CD8-positive, alpha-beta memory T cell (primary cell): ENCODE measurements at places on chromosomes 4 and X.

- no peak for DNase-seq
Measured at GRCh38 chr4:25913056-25913850, 767 bp upstream of the SMIM20 start.

DNA sequence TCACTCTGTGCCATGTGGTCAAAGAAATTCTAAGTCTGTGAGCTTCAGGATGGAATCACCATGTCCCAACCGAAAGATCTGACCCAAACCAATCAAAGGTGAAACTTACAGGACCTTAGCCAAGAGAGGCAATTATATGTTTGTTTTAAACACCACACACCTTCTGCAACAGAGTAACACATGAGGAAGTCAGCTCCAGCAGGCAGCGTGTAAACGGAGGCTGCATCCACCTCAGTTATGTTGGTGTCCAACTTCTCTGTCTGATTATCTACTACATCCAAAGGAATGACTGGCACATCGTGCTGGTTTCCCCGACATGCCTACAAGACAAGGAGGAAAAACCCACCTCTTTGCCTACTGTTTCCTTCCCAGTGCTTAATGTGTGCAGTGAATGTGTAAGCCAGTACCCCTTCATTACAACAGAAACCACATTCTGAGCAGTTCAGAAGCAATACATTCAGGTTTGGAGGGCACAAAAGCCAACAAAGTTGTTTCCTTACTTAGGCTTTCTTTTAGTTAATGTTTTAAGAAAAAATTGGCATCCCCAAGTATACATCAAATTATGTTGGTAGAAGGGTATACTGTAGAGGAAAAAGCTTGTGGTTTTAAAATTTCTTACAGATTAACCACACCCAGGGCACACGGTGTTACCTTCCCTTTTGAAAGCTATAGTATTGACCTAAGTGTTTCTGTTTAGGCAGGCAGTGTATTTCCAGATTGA is 12.4 kb downstream of the CASP6 start:
- no peak for DNase-seq

- no peak for DNase-seq
Measured at GRCh38 chr4:114334884-114335330, 263.7 kb upstream of the UGT8 start.

DNA sequence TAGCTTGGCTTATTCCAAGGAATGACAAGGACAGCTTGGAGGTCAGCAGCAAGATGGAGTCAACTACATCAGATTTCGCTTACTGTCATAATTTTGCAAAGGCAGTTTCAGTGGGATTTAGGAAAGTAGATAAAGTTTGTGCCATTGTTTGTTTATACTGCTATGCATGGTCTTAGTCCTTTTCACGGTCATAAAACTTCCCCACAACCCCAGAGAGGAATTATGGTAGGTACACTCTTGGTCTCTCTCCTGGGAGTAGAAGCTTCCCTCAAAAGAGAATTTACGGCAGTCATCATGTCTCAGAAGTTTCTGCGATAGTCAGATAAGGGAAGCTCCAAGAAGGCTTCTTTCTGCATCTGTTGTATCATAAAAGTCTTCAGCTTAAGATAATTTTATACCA is 27.9 kb upstream of the HERC6 start:
- no peak for DNase-seq

DNA sequence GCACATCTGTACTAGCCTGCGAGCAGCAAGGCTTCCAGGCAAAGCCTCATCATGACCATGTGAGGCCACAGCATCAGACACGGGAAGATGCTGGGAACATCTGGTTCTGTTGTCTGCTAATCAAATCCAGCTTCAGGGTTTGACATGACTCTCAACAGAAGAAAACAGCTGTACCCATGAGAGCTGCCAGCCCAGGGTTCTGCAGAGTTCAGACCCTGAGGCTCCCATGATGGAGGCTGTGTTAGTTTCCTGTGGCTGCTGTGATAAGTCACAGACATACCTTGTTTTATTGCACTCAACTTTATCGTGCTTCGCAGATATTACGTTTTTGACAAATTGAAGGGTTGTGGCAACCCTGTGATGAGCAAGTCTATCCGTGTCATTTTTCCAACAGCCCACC is 37.5 kb downstream of the JAKMIP1 start:
- DNase-seq = no peak

DNA sequence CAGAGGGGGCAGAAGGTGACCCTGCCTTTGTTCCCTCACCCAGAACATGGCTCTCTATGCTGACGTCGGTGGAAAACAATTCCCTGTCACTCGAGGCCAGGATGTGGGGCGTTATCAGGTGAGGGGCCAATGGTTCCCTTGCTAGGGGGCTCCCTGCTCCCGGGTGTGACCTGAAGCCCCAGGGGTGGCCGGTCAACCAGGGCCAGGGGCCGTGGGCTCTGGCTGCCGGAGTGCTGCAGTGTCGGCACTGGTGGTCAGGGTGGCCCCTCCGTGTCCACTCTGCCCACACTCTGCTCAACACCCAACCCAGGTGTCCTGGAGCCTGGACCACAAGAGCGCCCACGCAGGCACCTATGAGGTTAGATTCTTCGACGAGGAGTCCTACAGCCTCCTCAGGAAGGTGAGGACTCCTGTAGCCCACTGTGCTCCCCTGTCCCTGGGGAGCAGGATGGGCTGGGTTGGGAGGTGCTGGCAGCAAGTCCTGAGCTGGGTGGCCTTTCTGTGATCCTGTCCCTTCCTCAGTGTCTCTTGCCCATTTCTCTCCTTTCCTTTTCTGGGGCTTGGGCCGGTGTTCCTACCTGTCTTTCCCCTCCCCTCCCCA is 3.0 kb downstream of the SSR4 start:
- DNase-seq = no peak

DNA sequence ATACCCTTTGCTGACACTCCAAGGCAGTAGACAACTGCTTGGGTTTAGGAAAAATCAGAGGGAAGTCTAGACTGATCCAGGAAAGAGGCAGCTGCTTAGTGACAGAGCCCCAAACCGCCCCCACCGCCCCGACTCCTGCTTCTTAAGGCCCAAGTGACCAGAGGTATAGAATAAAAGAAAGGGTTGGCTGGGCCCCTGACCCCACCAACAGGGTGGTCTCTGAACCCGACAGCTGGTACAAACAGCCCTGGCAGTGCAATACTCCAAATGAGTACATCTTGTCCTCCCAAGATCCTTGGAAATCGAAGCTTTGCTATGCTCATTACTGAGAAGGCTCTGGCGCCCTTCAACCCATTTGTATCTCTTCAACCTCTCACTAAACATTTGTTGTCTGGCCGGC is 78.1 kb upstream of the PLAC1 start:
- DNase-seq = no peak

DNA sequence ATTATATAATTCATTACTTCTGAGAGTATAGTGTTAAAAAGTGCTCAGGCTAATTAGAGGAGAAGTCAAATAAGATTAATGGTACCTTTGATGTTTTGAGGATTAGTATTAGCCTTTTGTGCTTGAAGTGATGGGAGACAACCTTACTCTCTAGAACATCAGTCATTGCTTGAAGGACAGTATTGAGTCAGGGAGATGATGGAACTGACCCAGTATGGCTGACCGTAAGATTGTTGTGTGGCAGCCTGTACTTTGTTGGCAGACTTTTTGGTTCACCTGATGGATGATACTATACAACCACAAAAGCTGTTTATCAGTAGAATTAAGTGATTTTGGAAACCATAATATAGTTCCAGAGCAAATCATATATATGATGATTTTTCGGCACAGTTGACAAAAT is 9.9 kb downstream of the OGT start:
- no peak for DNase-seq

- no peak for DNase-seq
Measured at GRCh38 chr4:57639561-57640382, 529.6 kb upstream of the IGFBP7 start.

GRCh38 chrX:101759000-101759399 is 99.3 kb upstream of the ARMCX2 start:
- DNase-seq = peak; percentile 1

DNA sequence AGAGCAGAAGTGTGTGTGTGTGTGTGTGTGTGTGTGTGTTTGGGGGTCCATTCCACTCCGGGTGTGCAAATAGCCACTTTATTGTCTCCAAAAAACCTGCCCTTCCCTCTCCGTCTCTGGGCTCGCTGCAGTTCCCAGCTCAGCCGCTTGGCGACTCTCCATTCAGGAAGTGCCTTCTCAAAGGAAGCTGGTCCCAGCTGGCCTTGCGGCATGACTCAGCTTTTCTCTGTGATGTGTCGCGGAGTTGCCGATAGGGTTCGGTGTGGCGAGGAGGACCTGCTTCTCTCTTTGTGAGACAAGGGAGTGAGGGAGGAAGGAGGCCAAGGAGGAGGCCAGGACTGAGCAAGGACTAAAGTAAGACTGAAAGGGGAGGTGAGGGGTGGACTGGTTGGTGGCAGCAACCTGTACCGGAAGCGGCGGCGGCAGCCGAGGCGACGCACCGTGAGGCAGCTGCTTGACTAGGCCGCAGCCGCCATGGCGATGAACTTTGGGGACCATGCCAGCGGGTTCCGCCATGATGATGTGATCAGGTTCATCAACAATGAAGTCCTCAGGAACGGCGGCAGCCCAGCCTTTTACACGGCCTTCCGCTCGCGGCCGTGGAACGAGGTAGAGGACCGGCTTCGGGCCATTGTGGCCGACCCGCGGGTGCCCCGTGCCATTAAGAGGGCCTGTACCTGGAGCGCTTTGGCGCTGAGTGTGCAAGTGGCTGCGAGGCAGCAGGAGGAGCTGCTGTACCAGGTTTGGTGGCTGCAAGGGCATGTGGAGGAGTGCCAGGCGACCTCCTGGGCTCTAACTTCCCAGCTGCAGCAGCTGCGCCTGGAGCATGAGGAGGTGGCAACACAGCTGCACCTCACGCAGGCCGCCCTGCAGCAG is at the start of gene TEX13C:
Gene TEX13C (plus strand): TSS at position 226 of the 876 bp plus-strand sequence. CDS start 249 bp downstream, at position 475.
- DNase-seq = no peak

GRCh38 chr4:98452091-98452490 is 190.9 kb downstream of the RAP1GDS1 start:
- no peak for DNase-seq

GRCh38 chr4:111773858-111774257 is 371.4 kb upstream of the FAM241A start:
- no peak for DNase-seq

DNA sequence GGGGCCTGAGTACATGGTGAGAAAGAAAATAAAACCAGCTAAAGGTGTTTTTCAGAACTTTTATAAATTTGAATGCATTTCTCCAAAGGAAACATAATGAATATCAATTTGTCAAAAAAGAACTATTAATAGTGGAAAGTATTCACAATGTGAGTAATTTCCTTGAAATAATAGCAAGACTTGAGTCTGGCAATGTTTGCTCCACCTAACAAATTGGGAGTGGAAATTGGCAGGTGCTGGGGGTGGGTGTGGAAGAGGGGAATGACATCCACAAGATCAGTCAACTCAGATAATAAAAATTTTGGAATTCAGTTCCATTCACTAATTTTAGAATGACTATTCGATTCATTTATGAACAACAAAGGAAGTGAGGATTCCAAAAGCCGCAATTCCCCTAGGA is 884.8 kb upstream of the SLIT2 start:
- no peak for DNase-seq

- no peak for DNase-seq
Measured at GRCh38 chrX:45598861-45599260, 398.2 kb upstream of the DIPK2B start.
